ENCODE measurements at places on chromosomes 1 and 21. TPM values are rescaled to one million over a fixed set of nuclear protein-coding genes. Genes with fewer than 3 reads are reported as not detected.

TFF3 gene
- 31.9 TPM for total RNA-seq

- no peak for DNase-seq
These were observed 83.6 kb downstream of the SGIP1 start for GRCh38 chr1:66617362-66618184.

- no peak for DNase-seq
These were observed 7.4 kb downstream of the FOXD3 start for GRCh38 chr1:63329621-63330330.

B4GALT2 gene
- 31.4 TPM for total RNA-seq

- DNase-seq = no peak
These were observed 192.4 kb upstream of the RNPC3 start for GRCh38 chr1:103333141-103333540.

DNA sequence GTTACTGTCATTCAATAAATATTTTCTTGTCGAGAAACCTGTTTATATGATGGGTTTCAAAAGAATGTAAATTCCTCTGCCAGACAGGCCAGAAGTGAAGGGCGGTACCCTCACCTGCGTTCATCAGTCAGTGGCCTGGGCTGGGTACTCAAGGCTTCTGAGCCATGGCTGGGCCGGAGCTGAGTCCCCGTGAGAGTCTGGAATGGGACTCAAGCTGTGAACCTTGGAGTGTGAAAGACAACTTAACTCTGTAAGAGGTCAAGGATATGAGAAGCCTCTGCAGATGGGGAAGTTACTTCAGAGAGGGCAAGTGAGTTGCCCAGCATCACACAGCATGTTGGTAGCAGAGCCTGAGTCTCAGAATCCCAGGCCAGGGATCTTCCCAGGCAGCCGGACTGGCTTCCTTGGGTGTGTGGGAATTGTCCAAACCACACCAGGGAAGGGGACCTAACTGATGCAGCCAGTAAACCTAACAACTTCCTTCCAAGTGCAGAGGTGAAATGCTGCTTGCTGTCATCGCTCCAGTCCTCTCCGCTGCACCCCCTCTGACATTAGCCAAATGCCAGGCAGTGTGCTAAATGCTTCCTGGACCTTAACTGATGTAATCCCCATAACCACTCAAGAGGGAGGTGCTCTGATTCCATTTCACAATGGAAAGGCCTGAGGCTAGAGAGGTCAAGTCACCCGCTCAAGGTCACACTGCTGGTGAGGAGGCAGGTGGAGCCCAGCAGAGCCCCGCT lies 4.8 kb downstream of the DISP3 start:
- DNase-seq = no peak

SPATA17 gene
- total RNA-seq = not detected

DNA sequence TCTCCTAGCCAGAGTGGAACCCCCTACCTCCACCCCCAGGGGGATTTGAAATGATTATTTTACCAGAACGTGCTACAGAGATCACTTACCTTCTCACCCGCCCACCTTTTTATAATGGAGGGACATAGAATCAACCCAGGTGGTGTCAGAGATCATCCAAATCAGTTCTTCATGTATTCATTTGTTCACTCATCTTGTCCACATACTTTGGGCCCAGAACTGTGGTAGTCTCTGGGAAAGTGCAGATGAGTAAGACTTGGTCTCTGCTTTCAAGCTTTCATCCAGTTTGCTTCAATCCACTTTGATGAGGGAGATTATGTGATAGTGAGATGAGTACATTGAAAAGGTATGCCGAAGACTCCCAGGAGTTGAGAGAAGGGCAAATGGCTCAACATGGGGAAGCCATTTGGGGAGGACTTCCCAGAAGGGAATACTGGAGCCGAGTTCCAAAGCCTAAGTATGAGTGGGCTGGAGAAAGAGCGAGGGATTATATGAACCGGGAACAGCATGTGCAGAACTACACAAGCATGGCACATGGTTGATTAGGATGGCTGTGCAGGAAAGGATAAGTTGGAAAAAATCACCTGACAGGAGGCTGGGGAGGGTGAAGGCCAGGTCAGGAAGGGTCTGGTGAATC lies 1.9 kb downstream of the FGGY start:
- DNase-seq = no peak

DNA sequence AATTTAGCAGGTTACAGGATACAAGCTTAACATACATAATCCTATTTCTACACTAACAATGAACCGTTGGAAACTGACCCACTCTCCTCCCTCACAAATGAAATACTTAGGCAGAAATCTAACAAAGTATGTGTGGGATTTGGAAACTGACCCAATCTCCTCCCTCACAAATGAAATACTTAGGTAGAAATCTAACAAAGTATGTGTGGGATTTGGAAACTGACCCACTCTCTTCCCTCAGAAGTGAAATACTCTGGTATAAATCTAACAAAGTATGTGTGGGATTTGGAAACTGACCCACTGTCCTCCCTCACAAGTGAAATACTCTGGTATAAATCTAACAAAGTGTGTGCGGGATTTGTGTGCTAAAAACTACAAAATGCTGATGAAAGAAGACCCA lies 60.3 kb downstream of the TRAF5 start:
- DNase-seq = no peak

SLC35F3 gene
- total RNA-seq = 0.49 TPM

GRCh38 chr1:114695430-114696058 lies at the start of gene AMPD1:
TSS of gene AMPD1 (minus strand) at chr1:114695546. CDS start at chr1:114695471, 75 bp downstream.
- DNase-seq = no peak

- DNase-seq = no peak
These were observed 101.3 kb downstream of the PRRX1 start for GRCh38 chr1:170765279-170765678.

DNA sequence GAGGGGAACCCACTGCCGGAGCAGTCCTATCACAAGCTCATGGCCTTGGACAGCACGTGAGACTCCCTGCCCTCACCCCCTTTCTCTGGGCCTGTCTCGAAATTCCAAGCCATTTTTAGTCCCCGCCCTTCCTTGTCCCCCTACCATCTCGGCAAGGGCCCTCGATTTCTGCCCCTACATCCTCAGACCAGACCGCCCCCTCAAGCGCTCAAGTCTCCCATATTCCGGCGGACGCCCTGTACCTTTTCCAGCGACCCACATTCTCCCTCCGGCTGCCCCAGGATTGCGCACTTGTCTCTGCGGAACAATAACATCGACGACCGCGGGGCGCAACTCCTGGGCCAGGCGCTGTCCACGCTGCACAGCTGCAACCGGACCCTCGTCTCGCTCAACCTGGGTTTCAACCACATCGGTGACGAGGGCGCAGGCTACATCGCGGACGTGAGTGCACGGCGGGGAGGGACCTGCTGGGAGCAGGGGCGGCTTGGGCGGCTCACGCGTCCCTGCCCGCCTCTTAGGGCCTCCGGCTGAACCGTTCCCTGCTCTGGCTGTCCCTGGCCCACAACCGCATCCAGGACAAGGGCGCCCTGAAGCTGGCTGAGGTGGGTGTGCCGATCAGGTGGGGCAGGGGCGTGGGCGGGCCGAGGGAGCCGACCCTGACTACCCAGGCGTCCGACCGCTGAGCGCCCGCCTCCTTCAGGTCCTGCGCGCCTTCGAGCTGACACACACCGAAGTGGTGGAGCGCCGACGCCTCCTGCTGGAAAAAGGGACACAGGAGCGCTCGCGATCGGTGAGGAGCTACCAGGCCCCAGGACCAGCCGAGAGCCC lies 7.0 kb downstream of the LRRC71 start:
- DNase-seq = no peak

- no peak for DNase-seq
These were observed 23.0 kb downstream of the ZBED6 start for GRCh38 chr1:203818399-203818798.

DNA sequence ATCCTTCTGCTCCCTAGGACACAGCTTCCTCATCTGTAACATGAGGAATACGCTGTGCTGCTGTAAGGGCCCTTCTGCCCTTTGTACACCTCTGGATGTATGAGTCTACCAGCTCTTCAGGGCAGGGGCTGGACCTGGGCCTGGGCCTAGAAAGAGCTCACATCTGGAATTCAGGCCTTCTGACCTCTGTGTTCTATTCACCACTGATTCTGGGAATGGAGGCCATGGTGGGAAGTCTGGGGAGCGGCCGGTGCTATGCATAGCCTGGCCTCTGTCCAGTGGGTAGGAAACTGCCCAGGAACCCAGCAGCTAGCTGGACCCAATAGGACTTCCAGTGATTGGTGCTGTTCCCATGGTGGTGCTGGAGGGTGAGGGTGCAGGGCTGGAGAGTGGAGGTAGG lies 11.0 kb upstream of the GPR61 start:
- DNase-seq = no peak

GSTM2 gene
- total RNA-seq = 130 TPM

KRTAP11-1 gene
- total RNA-seq = not detected

GRCh38 chr1:71417421-71417820 lies 336.6 kb upstream of the ZRANB2 start:
- no peak for DNase-seq

DNA sequence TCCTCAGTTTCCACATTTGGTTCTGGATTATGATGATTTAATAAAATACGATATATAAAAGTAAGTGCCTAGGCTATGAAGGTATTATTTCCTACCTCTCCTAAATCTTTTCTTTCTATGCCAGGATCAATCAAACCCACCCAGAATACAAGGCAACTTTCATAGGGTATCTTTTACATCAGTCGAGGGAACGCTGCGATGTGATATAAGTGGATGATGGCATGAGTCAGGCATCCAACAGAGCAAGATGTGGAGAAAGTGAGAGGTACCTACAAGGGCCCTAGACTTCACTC lies 781 bp downstream of the TTLL7 start:
- no peak for DNase-seq

- DNase-seq = no peak
These were observed 35.8 kb upstream of the SOD1 start for GRCh38 chr21:31623664-31624063.

- no peak for DNase-seq
These were observed 81.0 kb downstream of the TAS1R2 start for GRCh38 chr1:18778437-18778836.

DNA sequence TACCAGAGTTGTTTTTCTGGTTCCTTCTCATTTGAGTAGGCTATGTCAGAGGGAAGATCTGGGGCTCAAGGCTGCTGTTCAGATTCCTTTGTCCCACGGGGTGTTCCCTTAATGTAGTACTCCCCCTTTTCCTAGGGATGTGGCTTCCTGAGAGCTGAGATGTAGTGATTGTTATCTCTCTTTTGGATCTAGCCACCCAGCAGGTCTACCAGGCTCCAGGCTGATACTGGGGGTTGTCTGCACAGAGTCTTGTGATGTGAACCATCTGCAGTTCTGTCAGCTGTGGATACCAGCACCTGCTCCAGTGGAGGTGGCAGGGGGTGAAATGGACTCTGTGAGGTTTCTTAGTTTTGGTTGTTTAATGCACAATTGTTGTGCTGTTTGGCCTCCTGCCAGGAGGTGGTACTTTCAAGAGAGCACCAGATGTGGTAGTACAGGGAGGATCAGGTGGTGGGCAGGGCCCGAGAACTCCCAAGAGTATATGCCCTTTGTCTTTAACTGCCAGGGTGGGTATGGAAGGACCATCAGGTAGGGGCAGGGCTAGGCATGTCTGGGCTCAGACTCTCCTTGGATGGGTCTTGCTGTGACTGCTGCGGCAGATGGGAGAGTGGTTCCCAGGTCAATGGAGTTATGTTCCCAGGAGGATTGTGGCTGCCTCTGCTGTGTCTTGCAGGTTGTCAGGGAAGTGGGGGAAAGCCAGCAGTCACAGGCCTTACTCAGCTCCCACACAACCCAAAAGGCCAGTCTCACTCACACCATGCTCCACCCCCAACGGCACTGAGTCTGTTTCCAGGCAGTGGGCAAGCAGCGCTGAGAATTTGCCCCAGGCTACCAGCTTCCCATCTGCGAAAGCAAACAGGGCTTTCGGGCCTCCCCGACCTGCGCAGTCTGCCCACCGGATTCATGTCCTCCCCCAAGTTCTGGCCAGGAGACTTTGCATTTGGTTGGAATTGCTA lies 64.2 kb downstream of the SERINC2 start:
- no peak for DNase-seq

DNA sequence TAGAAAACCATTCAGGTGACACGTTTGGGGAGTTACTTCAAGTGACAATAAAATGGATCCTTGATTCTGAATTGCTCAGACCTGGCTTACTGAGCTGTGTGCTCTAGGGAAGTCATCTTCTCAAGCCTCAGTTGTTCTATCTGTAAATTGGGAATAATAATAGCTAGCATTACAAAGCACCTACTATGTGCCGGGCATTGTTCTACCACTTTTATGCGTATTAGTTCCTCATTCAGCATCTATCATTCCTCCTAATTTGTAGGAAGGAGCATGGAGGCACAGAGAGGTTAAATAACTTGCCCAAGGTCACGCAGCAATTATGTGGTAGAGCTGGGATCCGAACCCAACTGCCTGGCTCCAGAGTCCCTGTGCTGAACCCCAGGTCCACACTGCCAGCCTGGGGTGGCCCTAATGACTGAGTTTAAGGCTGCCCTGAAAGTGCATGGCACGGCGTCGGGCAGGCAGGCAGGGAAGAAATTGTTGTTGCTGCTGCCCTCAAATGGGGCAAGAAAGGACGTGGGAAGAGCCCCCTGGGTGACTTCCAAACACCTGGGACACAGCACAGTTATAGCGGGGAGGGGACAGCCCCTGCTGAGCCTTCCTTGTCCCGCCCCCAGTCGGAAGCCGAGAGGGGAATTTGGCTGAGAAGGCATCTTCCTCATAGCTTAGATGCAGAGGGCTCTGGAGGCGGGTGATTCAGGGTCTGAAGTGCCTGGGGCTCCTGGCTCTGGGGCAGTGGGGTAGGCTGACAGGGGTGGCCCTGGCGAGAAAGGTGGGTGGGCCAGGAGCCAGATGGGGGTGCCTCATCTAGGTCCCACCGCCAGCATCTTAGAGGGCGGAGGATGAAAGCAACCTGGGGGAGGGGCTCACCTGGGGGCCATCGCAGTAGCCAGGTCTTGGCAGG lies 86.5 kb upstream of the IFFO2 start:
- no peak for DNase-seq

DNA sequence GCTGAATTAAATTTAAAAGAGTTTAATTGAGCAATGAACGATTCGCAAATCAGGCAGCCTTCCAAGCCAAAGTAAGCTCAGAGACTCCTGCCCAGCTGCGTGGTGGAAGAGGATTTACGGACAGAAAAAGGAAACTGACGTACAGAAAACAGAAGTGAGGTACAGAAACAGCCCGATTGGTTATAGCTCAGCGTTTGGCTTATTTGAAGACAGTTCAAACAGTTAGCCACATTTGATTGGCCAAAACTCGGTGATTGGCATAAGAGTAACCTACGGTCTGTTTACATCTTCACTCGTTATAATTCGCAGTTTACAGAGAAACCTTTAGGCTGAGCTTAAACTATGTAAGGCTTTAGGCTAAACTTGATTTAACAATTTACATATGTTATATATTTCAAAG lies 46.9 kb downstream of the CR1L start:
- DNase-seq = no peak

DENND2C gene
- 25.5 TPM for total RNA-seq

DNA sequence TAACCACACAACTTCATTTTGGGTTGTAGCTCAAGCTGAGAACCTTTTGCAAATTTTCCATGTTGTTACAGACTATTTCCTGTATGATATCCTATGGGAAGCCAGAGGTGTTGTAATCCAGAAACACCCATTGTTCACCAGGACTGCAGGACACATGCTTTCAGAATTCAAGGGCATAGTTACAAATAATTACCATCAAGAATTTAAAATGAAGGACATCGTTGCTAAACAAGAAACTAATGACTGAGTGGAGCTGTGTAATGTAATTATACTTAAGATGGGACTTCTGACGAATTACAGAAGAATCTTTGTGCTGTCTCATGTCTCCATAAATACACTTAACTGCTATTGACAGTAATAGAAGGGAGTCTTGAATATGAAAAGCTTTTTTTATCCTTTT lies 47.6 kb upstream of the HOOK1 start:
- DNase-seq = no peak
